ENCODE measurements at places on chromosomes 12 and 14.

DNA sequence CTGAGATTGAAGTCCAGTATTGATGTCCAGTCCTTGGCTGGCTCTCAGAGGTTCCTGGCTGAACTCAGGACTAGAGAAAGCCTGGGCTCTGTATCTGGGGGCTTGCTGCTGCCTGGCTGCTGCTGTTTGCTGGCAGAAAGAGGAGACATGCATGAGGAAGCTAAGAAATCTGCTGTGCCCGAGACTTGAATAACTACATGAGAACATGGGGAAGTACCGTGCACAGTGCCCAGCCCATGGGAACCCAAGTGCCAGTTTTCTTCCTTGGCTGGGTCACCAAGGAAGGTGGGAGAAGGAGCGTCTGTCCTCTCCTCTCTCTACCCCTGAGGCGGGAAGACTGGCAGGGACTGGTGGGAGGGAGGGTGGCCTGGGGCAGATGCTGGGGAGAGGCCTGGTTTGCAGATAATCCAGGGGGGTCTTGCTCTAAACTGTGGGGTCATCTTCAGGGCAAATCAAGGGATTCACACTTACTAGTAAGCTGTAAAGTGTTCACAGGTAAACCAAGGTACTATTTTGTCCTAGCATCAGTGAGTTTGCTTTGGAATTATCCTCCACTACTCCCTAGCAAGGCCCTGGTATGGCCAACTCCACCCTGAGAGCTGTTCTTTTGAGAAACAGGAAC lies 13.8 kb upstream of the ZFP36L1 start:
- no peak for DNase-seq

DNA sequence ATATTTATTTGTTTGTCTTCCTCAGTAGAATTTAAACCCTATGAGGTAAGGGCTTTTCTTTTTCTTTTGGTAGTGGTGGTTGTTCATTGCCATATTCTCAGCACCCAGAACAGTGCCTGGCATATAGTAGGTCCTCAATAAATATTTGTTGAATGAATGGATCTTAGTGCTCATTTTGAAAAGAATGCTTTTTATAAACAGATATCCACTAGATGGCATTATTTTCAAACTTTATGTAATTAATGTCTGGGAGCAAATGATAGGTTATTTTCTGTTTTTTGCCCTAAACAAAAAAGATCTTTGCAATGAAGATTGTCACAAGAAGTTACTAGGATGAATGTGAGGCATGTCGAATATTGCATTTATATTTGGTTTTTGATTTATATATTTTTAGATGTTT lies 64.1 kb downstream of the RAD51B start:
- peak; percentile 16 for DNase-seq

DNA sequence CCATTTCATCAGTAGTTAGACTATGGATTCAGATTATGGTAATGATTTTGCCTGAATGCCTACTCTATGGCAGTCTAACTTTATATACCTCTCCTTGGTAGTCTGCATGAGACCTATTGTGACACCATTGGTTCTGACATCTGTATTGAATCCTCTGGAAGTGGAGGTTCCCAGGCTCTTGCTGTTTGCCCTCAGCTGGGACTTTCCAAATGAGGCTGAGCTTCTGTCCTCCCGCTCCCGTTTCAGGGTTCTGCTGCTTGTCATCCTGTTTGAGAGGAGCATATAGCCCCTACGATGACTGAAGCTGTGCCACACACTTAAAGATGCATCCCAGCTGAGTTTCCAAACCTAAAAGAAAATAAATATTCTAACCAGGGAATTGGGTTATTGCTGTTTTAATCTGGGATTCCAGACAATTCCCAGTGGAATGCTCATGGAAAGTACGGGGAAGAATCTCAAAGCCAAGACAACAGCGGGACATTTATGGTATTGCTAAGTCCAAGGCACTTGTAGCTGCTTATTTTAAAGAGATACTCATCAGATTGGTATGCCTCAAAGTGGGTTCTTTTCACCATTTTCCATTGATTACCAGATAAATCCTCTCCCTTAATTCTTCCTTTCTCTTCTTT lies 105.9 kb downstream of the ETV6 start:
- no peak for DNase-seq

DNA sequence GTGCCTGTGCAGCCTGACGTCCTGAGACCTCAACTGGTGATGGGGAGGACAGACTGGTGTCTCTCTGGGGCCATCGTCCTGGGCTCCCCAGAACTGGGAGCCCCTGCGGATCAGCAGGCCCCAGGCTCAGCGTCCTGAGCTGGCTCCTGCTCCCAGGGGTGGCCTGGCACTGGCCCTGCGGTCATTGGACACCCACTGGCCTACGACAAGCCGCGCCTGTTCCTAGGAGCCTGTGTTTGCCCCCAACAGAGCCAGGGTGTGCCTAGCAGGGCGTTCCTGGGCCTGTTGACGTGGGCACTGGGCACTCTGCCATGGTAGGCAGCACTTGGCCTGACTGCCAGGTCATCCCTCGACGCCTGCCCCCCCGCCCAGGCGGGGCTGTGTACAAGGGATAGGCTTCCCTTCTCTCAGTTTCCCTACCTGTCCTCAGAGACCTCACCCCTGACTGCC lies 8.4 kb downstream of the ADSS1 start:
- peak; percentile 90 for DNase-seq

GRCh38 chr12:89707703-89708564 lies 704 bp downstream of the ATP2B1 start:
- DNase-seq, result no peak

- peak; percentile 48 for DNase-seq
Measured at GRCh38 chr14:77053046-77053841, 24.7 kb upstream of the IRF2BPL start.

- no peak for DNase-seq
Measured at GRCh38 chr12:26810330-26810729, 22.7 kb downstream of the ITPR2 start.

DNA sequence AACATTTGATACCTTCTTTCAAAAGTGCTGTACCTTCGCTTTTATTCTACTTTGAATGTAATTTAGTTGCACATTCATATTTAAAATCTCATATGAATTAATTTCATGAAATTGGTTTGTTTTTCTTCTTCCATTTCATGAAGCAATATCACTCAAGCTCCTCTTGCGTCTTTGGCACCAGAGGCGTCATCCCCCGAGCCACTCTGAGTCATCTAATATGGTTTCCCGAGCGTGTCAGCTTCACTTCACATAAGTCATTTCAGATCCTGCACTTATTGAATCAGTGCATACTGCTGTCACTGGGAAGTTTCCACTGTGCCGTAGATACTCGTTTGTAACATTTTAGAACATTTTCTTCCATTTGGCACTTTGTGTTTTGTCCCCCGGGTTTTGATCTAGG lies 105.6 kb downstream of the SLC25A47 start:
- DNase-seq, result peak; percentile 77

- no peak for DNase-seq
Measured at GRCh38 chr14:91409928-91410718, 7.5 kb downstream of the CCDC88C start.

GRCh38 chr14:99605299-99605961 lies 1.4 kb upstream of the CCDC85C start:
- peak; percentile 27 for DNase-seq

DNA sequence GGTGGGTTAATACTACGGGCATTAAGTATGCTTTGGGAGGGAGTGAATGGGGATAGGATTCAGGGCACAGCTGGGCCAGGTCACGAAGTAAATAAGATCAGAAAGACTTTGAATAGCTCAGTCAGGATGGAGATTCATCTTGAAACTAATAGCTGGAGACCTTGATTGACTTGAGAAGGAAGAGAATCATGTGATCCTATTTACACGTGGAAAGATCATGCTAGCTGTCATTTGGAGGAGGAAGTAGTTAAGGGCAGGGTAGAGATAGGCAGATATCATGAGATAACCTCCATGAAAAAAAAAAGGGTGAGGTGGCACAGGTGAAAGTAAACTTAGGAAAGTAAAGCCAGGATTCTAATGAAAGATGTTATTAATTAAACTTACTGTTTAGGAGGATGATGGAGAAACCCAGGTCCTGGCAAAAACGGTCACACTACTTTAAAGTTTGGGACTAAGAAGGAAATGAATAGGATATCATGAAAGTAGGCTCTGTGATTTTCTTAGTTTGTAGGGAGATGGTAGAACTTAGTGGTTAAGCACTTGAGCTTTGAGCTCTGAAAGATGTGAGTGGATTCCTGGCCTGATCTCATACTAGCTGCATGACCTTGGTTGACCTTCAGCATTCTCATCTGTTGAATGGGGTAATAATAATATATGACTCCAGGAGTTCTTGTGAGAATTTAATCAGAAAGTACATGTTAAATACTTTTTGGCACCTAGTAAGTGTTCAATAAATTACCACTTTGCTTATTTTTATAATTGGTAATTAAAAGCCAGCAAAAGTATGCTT lies 439.0 kb downstream of the NRXN3 start:
- DNase-seq, result no peak

- DNase-seq, result no peak
Measured at GRCh38 chr12:50018154-50018553, 7.1 kb downstream of the RACGAP1 start.

- no peak for DNase-seq
Measured at GRCh38 chr14:105064001-105064400, 1.2 kb downstream of the GPR132 start.

GRCh38 chr12:104243971-104244370 lies 28.4 kb downstream of the TXNRD1 start:
- no peak for DNase-seq

GRCh38 chr12:2629051-2629450 lies 165.7 kb upstream of the FKBP4 start:
- no peak for DNase-seq

GRCh38 chr12:44497044-44497443 lies 379.1 kb downstream of the NELL2 start:
- DNase-seq, result no peak

GRCh38 chr14:106166650-106167204 lies 640.3 kb downstream of the TMEM121 start:
- DNase-seq, result no peak

- no peak for DNase-seq
Measured at GRCh38 chr14:60276347-60276746, 27.3 kb downstream of the PPM1A start.

DNA sequence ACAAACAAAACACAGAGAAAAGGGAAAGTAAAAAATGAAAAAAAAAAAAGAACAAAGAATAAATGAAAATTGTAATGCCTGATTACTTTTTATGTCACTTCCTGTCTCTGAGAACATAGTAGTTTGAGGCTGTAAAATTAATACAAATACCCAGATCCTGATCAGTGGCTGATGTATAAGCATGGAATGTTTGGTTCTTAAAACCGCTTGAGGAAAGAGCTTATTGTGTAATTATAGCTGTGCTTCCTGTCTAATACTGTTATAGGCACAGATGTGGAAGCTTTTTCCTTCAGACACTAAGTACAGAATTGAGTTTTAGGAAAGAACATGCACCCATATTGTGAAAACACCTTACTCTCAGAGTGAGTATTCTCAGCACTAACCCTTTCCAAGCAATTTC lies 86.9 kb downstream of the AVPR1A start:
- DNase-seq, result no peak

DNA sequence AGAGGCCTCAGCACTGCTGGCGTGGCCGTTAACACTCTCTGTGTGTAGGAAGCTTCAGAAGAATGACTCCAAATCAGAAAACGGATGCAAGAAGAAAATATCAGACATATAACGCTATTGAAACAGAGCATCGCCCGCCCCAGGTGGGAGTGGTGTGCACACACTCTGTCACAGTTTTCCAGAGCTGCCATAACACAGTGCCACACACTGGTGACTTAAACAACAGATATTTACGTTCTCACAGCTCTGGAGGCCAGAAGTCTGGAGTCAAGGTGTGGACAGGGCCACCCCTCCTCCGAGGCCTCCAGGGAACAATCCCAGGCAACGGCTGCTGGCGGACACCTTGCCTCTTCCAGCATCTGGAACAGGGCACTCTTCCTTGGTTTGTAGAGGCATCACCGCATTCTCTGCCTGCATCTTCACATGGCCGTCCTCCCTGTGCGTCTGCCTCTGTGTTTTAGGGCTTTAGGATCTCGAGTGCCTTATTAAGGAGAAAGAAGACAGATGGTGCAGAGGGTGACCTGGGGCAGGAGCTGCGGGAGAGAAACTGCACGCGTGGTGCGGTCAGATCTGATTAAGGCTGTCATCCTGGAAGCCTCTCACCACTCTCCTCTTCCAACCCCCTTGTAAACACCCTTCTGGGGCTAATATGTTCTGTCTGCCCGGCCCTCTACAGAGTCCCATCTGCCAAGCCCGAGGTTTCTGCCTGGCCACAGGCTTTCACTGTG lies 141.0 kb downstream of the SLC15A4 start:
- no peak for DNase-seq

DNA sequence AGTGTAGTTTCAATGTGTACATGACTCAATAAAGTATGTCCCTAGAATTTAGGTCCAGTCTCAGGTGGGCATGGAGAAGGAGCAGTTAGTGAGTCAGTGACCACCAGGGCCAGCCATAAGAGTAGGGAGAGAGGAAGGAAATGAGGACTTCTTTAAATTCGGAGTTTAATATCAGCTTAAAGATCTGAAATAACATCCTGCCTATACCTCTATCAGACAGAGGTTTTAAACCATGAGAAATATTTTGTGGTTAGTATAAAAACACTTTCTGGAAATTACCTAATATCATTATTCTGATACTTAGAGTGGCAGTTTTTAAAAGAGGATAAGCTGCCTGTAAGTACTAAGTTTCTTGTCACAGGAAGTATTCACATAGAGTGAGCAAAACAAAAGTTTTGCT lies 61.7 kb upstream of the ST8SIA1 start:
- DNase-seq, result no peak

- no peak for DNase-seq
Measured at GRCh38 chr14:92549859-92550230, 36.3 kb downstream of the RIN3 start.

DNA sequence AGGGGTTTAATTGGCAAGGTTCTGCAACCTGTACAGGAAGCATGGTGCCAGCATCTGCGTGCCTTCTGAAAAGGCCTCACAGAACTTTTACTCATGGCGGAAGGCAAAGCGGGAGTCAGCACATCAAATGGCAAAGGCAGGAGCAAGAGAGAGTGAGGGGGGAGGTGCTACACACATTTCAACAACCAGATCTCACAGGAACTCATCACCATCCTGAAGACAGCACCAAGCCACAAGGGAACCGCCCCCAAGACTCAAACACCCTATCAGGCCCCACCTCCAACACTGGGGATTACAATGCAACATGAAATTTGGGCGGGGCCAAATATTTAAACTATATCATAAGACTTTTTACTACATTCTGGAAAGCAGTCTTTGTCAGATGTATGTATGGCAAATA lies 38.0 kb upstream of the FKBP4 start:
- DNase-seq, result no peak

- no peak for DNase-seq
Measured at GRCh38 chr12:54053751-54054741, at the start of gene HOXC4. Gene HOXC4, plus strand, starts transcription at chr12:54053835. Its CDS starts 88 bp downstream, at chr12:54053923.

All from NCI-H460 (cell line).